ENCODE measurements at places on chromosomes 5 and 9. TPM values are rescaled to one million over a fixed set of nuclear protein-coding genes. Genes with fewer than 3 reads are reported as not detected.

The VLDLR gene
- total RNA-seq: 2.5 TPM

The CCL28 gene
- total RNA-seq: 8.4 TPM

The SLC23A1 gene
- total RNA-seq: 0.33 TPM

The NR2F1-AS1 gene
- total RNA-seq: not detected

The IRX4 gene
- total RNA-seq: not detected

The CYSRT1 gene
- total RNA-seq: 0.66 TPM

The KIAA0825 gene
- 1.5 TPM for total RNA-seq

The ZDHHC11B gene
- 0.55 TPM for total RNA-seq

The GPR150 gene
- 0.18 TPM for total RNA-seq

The MARCOL gene
- total RNA-seq: not detected

The MYMK gene
- not detected for total RNA-seq

The FRRS1L gene
- total RNA-seq: not detected

The MARCHF3 gene
- total RNA-seq: 1.9 TPM

The SPATA31D4 gene
- total RNA-seq: not detected

The BAAT gene
- not detected for total RNA-seq

The TMEM232 gene
- 0.92 TPM for total RNA-seq

The PLEKHG4B gene
- total RNA-seq: not detected

The WDR38 gene
- total RNA-seq: not detected

The ADAMTS2 gene
- not detected for total RNA-seq

The TRIM7 gene
- total RNA-seq: 2.3 TPM

The CBY3 gene
- total RNA-seq: 0.91 TPM

The MRPS2 gene
- 66.7 TPM for total RNA-seq

The NAIP gene
- total RNA-seq: 2.5 TPM

The TEX48 gene
- 0.86 TPM for total RNA-seq

The PCDHGA9 gene
- 0.09 TPM for total RNA-seq

The SLC34A3 gene
- total RNA-seq: not detected

The FOXD4 gene
- 0.20 TPM for total RNA-seq

The GARIN3 gene
- total RNA-seq: 0.29 TPM

The SLC36A2 gene
- not detected for total RNA-seq

The CHD1 gene
- 70.8 TPM for total RNA-seq

The IFNA2 gene
- total RNA-seq: not detected

The TMEM171 gene
- not detected for total RNA-seq

The PCDHGA3 gene
- not detected for total RNA-seq

The ARID3C gene
- total RNA-seq: 0.22 TPM

The THG1L gene
- total RNA-seq: 34.6 TPM

The TAF11L5 gene
- not detected for total RNA-seq

The DNM1 gene
- 0.66 TPM for total RNA-seq

The DTWD2 gene
- 3.3 TPM for total RNA-seq

The C8G gene
- total RNA-seq: 0.96 TPM

The LTC4S gene
- total RNA-seq: 0.57 TPM

The NME5 gene
- not detected for total RNA-seq

The IL9 gene
- 13.0 TPM for total RNA-seq

The ZNF484 gene
- 8.8 TPM for total RNA-seq

The ZNG1A gene
- total RNA-seq: 47.3 TPM

Measured in CD8-positive, alpha-beta memory T cell (primary cell).